ENCODE measurements at places on chromosomes 1 and 21.

GRCh38 chr1:197302775-197303174 is 34.7 kb downstream of the CRB1 start:
- DNase-seq: no peak

- no peak for DNase-seq
These were observed 107.8 kb upstream of the DMRTA2 start for GRCh38 chr1:50531027-50531426.

DNA sequence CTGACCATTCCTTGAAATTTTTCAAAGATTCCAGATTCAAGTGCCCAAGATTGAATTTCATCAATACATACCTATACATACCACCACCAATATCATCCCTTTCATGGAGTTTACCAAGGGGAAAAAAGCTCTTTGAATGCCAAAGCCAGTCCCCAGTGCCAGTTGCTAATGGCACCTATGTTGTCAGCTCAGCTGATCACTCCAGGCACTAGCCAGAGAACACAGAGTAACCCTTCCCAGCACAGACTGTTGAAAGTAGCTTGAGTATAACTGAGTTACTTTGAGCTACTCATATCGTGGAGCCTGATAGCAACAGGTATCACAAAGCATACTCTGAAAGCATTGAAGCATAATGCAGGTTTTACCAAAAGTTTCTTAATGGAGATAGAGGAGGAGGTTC is 133.9 kb upstream of the NFIA start:
- no peak for DNase-seq

DNA sequence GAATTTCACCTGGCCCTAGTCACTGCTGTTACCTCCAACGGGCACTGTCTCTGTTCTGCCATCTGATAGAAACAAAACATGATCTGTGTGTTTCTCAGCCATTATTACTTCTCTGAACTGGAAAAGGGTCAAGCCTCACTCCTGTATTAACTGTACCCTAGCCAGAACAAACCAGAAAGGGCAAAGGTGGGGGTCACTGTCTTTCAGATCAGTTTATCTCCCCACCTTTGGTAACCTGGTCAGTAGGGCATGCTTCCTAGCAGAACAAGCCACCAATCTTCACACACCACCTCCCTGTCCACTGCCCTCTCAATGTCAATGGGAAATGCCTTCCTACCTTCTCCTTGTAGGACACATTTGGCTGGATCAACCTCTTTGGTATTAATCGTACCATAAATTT is 3.9 kb downstream of the TRIM45 start:
- DNase-seq: no peak

DNA sequence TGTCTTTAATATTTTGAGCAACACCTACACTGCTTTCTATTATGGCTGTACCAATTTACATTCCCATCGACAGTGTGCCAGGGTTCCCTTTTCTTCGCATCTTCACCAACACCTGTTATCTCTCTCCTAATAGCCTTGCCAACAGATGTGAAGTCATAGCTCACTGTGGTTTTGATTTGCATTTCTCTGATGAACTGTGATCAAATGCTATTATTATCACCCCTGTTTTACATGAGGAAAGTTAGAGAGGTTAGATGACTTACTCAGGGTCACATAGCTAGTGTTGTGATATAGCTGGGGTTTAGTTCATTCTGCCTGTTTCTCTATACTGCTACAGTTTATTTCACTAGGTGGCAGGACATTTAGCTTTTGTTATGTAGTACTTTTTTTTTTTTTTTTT is 204.1 kb downstream of the FMN2 start:
- no peak for DNase-seq

DNA sequence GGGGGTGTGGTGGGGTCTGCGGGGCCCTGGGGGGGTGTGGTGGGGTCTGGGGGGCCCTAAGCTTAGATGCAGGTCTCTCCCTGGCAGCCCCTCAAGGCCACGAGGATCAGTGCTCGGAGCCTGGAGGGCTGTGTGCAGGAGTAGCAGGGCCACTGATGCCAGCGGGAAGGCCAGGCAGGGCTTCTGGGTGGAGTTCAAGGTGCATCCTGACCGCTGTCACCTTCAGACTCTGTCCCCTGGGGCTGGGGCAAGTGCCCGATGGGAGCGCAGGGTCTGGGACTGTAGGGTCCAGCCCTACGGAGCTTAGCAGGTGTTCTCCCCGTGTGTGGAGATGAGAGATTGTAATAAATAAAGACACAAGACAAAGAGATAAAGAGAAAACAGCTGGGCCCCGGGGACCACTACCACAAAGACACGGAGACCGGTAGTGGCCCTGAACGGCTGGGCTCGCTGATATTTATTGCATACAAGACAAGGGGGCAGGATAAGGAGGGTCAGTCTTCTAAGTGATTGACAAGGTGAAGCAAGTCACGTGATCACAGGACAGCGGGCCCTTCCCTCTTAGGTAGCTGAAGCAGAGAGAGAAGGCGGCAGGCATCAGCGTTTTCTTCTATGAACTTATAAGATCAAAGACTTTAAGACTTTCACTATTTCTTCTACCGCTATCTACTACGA is 8.7 kb downstream of the RNF223 start:
- no peak for DNase-seq

DNA sequence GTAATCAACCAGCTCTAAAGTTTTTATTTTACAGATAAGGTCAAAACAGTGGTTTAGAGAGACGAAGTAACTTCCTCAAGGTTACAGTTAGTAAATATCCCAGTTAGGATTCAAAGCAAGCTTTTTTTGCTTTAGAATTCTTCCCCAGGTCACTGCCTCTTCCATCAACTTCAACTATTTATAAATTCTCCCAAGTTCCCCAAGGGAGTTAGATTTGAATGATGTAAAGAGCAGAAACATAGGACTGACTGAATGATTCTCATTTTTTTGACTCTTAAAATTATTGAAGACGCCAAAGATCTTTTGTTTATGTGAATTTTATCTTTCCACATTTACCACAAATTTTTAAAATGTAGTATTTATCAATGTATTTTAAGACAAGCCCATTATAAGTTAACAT is 4.1 kb downstream of the POGZ start:
- no peak for DNase-seq

GRCh38 chr1:53326598-53327181 is 1.2 kb downstream of the LRP8 start:
- no peak for DNase-seq

DNA sequence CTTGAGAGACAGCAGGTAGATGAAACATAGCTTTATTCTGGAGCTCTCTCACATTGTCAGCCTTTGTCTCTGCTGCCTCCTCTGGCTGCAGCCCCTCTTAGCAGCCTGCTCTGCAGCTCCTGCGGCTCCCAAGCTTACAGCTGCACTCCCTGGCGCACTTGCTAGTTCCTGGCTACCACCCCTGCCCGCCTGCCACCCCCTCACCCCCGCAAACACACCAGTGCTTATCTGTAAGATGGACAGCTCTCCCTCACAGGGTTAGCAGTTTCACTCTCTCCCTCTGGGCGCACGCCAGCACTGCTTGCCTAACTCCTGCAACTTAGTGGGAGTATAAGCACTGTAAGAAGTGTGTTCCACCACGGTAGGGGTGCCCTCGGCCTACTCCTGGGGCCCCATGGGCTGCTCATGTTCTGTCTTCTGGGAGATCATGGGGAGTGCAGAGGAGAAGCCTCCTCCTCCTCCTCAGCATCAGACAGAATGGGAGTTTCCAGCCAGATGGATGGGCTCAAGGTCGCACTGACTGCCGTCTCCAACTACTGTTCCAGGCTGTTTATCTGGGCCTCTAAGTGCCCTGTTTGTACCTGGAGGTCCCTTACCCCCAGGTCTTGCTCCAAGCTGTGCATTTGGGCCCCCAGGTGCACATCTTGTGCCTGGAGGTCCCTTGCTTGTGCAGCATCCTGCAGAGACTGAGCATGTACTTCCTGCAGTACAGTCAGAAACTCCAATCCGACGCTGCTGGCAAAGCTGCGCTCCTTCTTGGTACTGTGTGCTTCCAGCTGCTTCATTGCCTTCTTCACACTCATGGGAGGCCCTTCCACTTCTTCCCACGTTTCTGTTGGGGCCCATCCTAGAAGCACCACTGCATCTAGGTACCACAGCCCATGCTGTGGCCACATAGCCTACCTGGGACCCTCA is 1388.1 kb downstream of the AMY1C start:
- peak; percentile 50 for DNase-seq

- no peak for DNase-seq
These were observed 23.2 kb upstream of the TMEM222 start for GRCh38 chr1:27298632-27299384.

DNA sequence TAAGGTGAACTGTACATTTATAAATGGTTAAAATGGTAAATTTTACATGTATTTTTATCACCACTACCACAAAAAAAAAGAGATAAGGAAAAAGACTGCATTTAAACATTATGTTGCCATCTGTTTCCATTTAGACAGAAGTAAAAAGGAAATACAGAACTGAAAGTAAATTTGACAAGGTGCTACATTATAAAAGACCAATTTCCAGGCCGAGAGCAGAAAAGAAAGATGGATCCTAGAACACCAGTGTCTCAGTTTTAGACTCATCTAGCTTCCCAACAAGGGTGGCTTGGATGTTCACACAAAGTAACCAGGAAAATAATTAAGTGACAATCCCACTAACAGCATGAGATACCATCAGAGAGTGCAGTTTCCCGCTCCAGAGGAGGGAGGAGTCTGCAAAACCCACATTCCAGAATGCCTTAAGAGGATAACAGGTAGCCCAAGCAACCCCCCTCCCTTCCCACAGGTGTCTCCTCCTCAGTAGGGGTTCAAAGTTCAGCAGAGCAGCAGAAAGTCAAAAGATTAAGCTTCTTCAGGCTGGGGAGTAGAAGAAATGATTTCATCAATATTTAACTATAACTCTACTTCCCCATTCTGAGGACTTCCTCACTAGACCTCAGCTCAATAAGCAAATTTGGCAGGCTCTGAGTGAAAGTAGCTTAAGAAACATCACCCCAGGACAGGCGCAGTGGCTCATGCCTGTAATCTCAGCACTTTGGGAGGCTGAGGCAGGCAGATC is 11.8 kb downstream of the TPM3 start:
- DNase-seq: no peak

All from iPS DF 19.7 (cell line).